Nephron progenitor cell (in vitro differentiated cells): ENCODE measurements at places on chromosomes 3 and 15.

- no peaks in the 10 kb centered on the region for H3K27me3 ChIP-seq
- H3K4me1 ChIP-seq: no peaks in the 10 kb centered on the region
- H3K36me3 ChIP-seq: no peaks in the 10 kb centered on the region
Observed at GRCh38 chr3:69926385-69926784, 73.1 kb upstream of the SAMMSON start.

DNA sequence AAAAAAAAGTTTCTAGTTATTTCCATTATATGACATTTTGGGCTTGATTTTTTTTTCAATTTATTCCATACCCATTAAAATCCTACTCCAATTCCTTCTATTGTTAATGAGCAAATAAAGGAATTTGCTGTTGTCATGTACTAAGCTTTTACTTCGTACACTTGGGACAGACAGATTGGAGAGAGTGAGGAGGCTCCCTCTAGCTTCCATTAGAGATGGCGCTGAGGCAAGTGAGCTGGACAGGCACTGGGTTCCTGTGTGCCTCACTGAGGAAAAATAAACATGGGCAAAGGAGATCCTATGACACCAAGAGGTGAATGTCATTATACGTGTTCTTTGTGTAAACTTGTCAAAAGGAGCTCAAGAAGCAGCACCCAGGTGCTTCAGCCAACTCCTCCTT lies 441.1 kb upstream of the MDFIC2 start:
- H3K4me1 ChIP-seq: peaks cover 4% of the 10 kb centered on the region
- H3K36me3 ChIP-seq: no peaks in the 10 kb centered on the region
- H3K27me3 ChIP-seq: peaks cover 13% of the 10 kb centered on the region
- no peak overlapping the region for H3K4me3 ChIP-seq
- H3K27ac ChIP-seq: no peak overlapping the region

DNA sequence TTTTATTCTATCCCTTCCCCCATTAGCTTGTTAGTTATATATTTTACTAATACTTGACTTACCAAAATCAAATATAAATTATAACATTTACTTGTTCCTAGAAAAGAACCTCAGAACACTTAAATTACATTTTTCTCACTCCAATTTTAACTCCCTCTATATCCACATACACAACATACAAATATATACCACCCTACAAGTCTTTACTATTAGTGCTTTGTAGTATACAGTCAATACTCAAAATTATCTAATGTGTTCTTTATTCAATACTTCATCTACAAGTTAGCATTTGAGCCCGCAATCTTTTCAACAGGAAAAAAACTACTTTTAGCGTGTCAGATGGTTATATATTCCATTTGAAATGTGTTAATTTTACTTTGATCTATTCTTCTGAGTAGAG lies 100.3 kb downstream of the ADAM10 start:
- H3K4me3 ChIP-seq: no peak overlapping the region
- DNase-seq: no peak
- H3K27ac ChIP-seq: no peak overlapping the region
- no peaks in the 10 kb centered on the region for H3K4me1 ChIP-seq

DNA sequence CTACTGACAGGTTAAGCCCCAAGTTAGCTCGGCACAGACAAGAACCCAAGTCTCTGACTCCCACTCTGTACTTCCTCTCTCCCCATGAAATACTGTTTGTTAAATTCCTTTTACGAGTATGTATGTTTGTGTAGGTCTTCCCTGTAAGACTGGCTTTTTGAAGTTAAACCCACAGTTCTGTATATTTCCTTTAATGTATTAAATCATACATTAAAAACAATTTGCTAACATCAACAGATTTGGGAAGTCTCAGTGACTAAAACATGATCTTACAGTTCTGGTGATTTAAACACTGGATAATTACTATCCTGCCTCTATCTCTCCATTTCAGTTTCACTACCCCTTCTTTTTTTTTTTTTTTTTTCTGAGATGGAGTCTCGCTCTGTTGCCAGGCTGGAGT lies 4.4 kb downstream of the CMTM6 start:
- no peak for DNase-seq
- H3K4me1 ChIP-seq: peaks cover 49% of the 10 kb centered on the region
- no peak overlapping the region for H3K4me3 ChIP-seq
- no peak overlapping the region for H3K27ac ChIP-seq

GRCh38 chr3:32780735-32781210 lies 37.0 kb upstream of the TRIM71 start:
- peak overlapping the region; percentile 91 for H3K4me3 ChIP-seq
- peak overlapping the region; percentile 96 for H3K27ac ChIP-seq
- DNase-seq: peak; percentile 82
- H3K27me3 ChIP-seq: peaks cover 5% of the 10 kb centered on the region
- peaks cover 12% of the 10 kb centered on the region for H3K36me3 ChIP-seq
- peaks cover 24% of the 10 kb centered on the region for H3K4me1 ChIP-seq

DNA sequence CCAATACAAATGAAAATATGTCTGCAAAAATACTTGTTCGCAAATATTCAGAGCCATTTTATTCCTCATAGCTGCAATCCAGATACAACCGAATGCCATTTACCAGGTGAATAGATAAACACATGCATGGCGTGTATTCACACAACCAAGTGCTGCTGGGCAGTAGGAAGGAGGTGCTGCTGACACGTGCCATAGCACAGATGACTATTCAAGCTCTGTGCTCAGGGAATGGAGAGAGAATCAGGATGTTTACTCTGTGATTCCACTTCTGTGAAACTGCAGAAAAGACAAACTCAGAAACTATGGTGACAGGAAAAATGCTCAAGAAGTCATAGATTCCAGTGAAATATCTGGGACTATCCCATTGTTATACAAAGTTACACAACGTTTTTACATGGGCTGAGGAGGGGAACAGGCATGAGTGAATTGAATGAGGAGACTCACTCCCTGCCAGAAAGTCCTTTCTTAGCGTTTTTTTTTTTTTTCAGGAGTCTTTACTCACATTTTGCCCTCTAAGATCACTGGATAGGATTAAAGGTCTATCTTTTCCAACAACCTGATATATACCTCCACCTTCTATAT lies 152.9 kb upstream of the NDN start:
- H3K27ac ChIP-seq: no peak overlapping the region
- peaks cover 9% of the 10 kb centered on the region for H3K4me1 ChIP-seq
- H3K36me3 ChIP-seq: no peaks in the 10 kb centered on the region
- peaks cover 6% of the 10 kb centered on the region for H3K27me3 ChIP-seq

DNA sequence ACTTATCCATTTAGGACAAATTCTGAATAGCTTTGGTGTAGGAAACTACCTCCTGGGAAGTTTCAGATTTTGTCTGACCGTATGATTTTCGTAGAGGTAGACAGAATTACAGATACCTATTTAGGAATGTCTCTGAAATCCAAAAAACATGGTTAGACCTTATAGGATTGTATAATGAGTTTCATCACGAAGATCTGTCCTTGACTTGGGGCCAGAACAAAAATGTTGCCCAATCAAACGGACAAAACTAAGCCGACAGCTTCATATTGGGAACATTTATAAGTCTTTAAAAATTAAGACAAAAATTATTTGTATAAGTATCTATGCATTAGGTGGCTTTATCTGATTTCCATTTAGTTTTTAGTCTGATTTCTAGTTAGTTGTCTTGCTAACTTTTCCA lies 32.6 kb downstream of the MNS1 start:
- H3K36me3 ChIP-seq: peaks cover 48% of the 10 kb centered on the region
- H3K4me1 ChIP-seq: peaks cover 5% of the 10 kb centered on the region
- DNase-seq: no peak
- H3K27me3 ChIP-seq: no peaks in the 10 kb centered on the region
- H3K4me3 ChIP-seq: no peak overlapping the region

GRCh38 chr3:171401432-171401831 lies 58.8 kb downstream of the TNIK start:
- no peak overlapping the region for H3K4me3 ChIP-seq
- H3K27ac ChIP-seq: peak overlapping the region; percentile 5

- H3K4me1 ChIP-seq: peaks cover 26% of the 10 kb centered on the region
- no peak overlapping the region for H3K4me3 ChIP-seq
- peak overlapping the region; percentile 96 for H3K27ac ChIP-seq
- no peak for DNase-seq
Observed at GRCh38 chr3:29171043-29171990, 109.6 kb upstream of the RBMS3 start.

DNA sequence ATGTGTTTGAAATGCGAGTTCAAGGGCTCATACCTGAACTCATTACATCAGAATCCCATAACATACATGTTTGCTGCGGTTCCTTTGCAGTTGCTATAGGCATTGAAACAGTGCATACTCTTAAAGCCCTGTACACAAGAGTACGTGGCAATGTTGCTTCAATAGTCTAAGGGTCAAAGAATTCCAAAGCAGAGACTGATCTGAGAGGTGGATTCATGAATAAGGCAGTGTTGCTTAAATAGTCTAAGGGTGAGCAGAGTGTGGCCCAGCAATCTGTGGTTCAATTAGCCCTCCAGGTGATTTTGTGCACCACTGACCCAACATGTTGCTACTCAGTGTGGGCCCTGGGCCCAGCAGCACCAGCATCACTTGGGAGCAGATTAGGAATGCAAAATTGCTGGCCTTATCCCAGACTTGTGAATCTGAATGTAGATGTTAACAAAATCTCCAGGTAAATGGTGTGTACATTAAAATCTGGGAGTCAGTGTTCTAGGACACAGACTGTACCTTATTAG lies 314.7 kb upstream of the UMPS start:
- DNase-seq: no peak
- no peak overlapping the region for H3K27ac ChIP-seq
- no peak overlapping the region for H3K4me3 ChIP-seq

DNA sequence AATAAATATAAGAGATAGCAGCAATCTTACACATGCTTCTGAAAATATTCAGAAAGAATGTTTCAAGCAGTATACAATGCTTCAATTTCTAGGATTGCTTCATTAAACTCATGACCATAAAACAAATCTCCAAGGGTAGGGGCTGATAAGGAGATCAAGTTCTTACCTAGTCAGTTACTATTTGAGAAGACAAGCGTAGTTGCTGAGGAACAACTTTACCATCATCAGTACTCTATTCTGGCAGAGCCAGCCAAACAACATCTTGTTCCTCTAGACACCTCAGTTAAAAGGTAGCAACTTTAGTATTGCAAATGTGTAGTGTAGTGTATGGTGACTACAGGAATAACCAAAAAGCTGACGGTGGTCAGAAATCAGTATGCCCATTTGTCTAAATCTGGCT lies 85.4 kb upstream of the CHRM5 start:
- H3K27ac ChIP-seq: no peak overlapping the region
- H3K4me1 ChIP-seq: peaks cover 5% of the 10 kb centered on the region
- no peak for DNase-seq
- H3K4me3 ChIP-seq: no peak overlapping the region

- peak; percentile 20 for DNase-seq
- peaks cover 89% of the 10 kb centered on the region for H3K4me1 ChIP-seq
- H3K27me3 ChIP-seq: no peaks in the 10 kb centered on the region
- peaks cover 24% of the 10 kb centered on the region for H3K36me3 ChIP-seq
Observed at GRCh38 chr3:4580346-4581123, 87.4 kb downstream of the ITPR1 start.

GRCh38 chr3:49602877-49603411 lies 48.7 kb downstream of the BSN start:
- H3K27ac ChIP-seq: no peak overlapping the region
- no peaks in the 10 kb centered on the region for H3K4me1 ChIP-seq
- no peaks in the 10 kb centered on the region for H3K36me3 ChIP-seq
- DNase-seq: no peak

DNA sequence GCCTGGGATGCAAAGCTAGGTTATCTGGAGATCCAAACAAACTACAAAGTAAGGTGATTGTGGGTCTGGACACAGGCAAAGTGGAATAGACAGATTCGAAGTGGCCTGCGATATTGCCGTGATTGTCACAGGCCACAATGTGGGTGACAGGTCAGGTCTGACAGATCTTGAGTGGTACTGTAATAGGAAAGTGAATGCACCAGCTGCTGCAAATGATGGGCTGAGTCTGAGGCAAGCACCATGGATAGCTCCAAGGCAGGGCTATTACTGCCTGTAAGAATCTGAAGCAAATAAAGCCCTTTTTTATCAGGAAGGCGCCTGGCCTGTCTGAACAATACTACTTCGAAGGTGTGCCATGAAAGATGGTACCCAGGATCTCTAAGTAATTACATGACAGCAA lies 10.0 kb downstream of the ARMC8 start:
- no peaks in the 10 kb centered on the region for H3K27me3 ChIP-seq
- H3K36me3 ChIP-seq: peaks cover 39% of the 10 kb centered on the region
- no peak overlapping the region for H3K27ac ChIP-seq
- peak; percentile 48 for DNase-seq

DNA sequence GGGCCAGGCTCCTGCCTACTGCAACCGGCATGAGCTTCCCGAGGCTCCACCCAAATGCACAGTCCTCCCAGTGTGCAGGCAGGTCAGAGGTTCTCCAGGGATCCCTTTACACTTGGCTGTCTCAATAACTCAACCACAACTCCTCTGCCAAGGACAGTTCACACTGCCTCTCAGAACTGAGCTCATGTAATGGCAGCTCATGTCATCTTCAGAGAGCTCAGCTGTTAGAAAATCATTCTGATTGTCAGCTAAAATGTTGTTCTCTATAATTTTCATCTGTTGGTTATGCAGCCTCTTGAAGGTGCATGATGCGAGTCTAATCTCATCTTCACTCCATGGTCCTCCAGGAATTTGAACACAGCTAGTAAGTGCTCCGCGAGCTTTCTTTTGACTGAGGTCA lies 76.7 kb downstream of the SST start:
- H3K27ac ChIP-seq: no peak overlapping the region
- H3K4me1 ChIP-seq: peaks cover 28% of the 10 kb centered on the region
- H3K4me3 ChIP-seq: no peak overlapping the region
- no peaks in the 10 kb centered on the region for H3K36me3 ChIP-seq
- H3K27me3 ChIP-seq: peaks cover 7% of the 10 kb centered on the region

GRCh38 chr15:76377217-76377616 lies 40.6 kb downstream of the ISL2 start:
- H3K36me3 ChIP-seq: peaks cover 2% of the 10 kb centered on the region
- H3K4me1 ChIP-seq: peaks cover 24% of the 10 kb centered on the region
- no peak overlapping the region for H3K4me3 ChIP-seq
- H3K27ac ChIP-seq: no peak overlapping the region
- no peak for DNase-seq

- peaks cover 5% of the 10 kb centered on the region for H3K4me1 ChIP-seq
- H3K27ac ChIP-seq: no peak overlapping the region
- H3K27me3 ChIP-seq: no peaks in the 10 kb centered on the region
- peaks cover 40% of the 10 kb centered on the region for H3K36me3 ChIP-seq
- no peak for DNase-seq
- no peak overlapping the region for H3K4me3 ChIP-seq
Observed at GRCh38 chr3:44396200-44397171, 57.9 kb downstream of the TCAIM start.

DNA sequence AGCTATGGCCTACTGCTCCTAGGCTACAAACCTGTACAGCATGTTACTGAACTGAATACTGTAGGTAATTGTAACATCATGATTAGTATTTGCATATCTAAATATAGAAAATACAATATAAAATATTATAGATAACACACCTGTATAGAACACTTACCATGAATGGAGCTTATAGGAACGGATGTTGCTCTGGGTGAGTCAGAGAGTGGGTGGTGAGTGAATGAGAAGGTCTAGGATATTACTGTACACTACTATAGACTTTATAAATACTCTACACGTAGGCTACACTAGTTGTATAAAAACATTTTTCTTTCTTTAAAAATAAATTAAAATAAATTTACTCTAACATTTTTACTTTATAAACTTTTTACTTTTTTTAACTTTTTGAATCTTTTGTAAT lies 224.0 kb upstream of the CBLB start:
- H3K27me3 ChIP-seq: no peaks in the 10 kb centered on the region
- no peaks in the 10 kb centered on the region for H3K4me1 ChIP-seq
- H3K36me3 ChIP-seq: no peaks in the 10 kb centered on the region
- no peak overlapping the region for H3K4me3 ChIP-seq
- DNase-seq: no peak

- peaks cover 39% of the 10 kb centered on the region for H3K4me1 ChIP-seq
- peaks cover 10% of the 10 kb centered on the region for H3K36me3 ChIP-seq
- H3K4me3 ChIP-seq: no peak overlapping the region
Observed at GRCh38 chr3:39130693-39131265, 22.6 kb downstream of the CSRNP1 start.
